ENCODE measurements at places on chromosomes 6 and 20.

DNA sequence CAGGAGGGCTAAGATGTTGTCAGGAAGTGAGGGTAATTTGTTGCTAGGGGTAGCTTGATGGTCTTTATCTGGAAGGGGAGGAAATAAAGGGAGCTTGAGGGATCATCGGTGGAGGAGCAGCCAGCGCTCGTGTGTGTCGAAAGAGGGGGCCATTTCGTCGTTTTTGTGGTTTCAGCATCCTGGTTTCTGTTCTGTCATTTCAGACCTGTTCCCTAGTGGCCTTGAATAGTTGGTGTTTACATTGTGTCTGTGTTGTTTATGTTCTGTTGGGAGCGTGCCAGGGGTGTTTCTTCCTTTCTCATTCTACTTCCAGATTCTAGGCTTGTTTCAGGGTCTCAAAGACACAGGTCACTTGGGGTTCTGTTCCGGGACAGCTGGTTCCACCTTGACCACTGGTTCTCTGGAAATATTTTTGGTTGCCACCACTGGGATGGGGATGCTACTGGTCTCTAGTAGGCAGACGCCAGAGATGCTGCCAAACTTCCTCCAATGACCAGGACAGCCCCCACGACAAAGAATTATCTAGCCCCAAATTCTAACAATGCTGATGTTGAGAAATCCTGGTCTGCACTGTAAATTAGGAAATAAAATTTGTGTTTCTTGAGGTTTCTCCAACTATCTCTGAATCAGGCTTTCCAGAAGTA lies 113.9 kb upstream of the NAA20 start:
- ATAC-seq: no peak

DNA sequence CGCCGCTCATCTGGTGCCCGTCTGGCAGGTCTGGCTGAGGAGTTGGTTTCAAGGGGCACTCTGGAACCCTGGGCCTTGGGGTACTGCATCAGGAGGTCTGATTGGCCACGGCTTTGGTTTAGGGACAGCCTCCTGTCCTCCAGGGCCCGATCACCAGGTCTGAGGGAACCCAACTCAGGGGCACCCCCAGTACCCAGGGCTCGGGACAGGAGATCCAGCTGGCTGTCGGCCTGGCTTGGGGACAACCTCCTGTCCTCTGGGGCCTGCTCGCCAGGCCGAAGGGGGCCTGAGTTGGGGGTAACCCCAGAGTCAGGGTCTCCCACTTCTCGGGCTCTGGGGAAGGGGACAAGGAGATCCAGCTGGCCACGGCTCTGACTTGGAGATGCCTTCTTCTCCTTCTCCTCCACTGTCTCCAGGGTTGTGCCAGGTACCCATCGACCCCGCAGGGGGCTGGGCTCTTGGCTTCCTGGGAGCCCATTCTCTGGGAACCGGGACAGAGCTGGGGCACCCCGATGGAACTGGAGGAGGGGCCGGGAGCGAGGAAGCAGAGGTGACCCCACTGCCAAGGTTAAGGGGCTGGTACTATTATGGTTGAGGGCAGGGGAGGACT lies 2.4 kb upstream of the EIF6 start:
- ATAC-seq: no peak

GRCh38 chr6:51292659-51293058 lies 474.0 kb downstream of the TFAP2B start:
- no peak for ATAC-seq

DNA sequence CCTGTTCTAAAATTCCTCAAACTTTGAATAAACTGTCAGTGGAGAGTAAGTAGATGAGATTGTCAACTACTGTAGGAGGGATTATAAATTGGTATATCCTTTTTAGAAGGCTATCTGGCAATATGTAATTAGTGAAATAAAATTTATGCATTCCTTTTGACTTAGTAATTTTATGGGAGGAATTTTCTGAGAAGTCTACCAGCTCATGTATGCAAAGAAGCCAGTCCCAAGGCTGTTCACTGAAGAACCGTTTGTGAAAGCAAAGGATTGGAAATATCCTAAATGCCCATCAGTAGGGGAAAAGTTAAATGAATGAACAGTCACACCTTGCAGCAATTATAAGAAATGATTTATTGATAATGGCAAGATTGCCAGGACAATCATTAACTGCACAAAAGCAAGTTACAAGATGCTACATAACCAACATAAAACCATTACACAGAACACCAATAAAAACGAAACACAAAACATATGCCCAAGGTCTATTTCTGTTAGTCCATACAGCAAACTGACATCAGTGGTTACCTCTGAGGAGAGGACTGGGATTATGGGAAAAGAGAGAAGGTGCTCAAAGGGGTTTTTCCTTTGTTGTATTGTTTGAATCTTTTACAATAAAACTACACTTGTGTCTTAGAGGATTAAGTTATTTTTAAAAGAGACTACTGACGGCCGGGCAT lies 4.6 kb upstream of the DSTN start:
- ATAC-seq: peak; percentile 12

DNA sequence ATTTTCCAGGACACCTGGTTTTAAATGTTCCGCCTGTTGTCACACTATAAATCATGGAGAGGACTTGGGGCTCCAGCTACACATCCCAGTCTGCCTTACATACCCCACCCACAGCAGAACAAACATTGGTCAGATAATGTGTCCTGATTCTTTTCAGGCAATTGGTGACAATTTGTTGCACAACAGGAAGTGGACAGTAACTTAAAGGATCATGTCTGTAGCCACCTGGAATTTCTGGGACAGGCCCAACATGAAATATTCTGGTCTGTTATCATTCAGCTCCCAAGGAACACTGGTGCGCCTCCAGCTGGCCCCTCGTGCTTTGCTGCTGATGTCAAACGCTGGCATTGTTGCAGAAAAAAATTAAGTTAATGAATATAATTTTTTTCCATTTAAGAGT lies 117.2 kb downstream of the SOBP start:
- ATAC-seq: no peak

GRCh38 chr20:57844626-57845596 lies 135.1 kb upstream of the PMEPA1 start:
- no peak for ATAC-seq

DNA sequence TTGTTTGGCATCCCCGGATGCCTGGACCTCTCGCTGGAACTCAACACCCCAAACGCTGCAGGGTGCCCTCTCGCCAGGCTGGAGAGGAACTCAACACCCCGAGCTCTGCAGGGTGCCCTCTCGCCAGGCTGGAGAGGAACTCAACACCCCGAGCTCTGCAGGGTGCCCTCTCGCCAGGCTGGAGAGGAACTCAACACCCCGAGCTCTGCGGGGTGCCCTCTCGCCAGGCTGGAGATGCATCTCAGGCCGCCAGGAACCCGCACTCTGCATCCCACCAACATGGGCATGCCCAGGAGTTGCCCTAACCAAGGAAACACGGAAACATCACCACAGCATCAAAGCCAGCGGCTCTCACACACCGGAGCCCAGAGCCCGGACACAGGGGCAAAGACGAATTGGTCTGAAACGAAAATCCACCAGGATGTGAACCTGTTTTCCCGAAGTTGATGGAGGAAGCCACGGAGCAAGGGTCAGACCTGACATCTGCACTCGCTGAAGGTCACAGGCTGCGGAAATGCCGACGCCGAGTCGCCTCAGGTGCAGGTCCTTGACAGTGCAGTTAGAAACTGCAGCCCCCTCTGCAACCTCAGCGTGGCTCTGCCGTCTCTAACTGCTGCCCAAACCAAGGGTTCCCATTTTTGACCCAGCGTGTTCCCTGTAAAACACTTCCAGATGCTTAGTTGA lies 37.5 kb downstream of the DLL1 start:
- no peak for ATAC-seq

- no peak for ATAC-seq
Measured at GRCh38 chr6:125670568-125670967, 78.9 kb upstream of the HEY2 start.

All from SK-N-SH treated with all-trans-retinoic acid at 6 μM for 48 hours (cell line).